Left renal pelvis (tissue), 4 donors: ENCODE measurements at places on chromosomes 2 and 18. TPM values are rescaled to one million over a fixed set of nuclear protein-coding genes. Genes with fewer than 3 reads are reported as not detected.

The GULP1 gene
- 63.4 TPM for polyA plus RNA-seq

The FBXO15 gene
- polyA plus RNA-seq: 7.4 TPM

- no peak for DNase-seq
Observed at GRCh38 chr18:78296166-78296565, 683.5 kb upstream of the SALL3 start.

DNA sequence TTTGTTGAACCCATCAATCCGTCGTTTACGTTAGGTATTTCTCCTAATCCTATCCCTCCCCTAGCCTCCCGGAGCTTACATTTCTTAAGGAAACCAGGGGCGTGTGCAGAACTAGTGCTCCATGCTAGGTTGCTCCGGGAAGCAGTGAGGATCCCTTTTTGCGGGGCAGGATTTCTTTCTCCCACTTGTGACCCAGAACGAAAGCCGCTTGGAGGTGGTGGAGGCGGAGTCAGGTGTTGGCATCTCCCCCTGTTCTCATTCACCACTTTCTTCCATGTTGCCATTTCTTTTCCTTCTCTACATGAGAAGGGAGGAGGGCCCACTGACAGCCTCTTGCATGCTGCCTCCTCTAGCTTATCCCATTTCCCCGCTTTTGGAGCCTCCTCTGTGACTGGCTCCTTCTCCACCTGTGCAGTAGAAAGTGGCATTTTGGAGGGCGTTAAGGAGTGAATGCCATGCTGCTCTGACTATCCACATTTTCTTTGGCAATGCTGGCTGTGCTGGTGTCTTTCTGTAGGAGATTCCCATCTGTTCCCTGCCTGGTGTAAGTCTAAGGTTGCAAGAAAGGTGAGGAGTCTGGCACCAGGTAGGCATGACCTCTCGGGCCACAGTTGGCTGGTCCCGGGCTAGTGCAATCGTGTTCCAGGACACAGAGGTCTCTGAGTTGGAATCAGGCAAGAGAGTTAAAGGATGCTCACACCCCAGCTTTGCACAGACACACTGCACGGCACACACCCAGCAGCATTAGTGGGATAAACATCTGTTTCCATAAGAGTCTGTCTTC, 89.5 kb downstream of the ACKR3 start:
- DNase-seq: no peak
